ENCODE measurements at places on chromosomes 5 and 9.

DNA sequence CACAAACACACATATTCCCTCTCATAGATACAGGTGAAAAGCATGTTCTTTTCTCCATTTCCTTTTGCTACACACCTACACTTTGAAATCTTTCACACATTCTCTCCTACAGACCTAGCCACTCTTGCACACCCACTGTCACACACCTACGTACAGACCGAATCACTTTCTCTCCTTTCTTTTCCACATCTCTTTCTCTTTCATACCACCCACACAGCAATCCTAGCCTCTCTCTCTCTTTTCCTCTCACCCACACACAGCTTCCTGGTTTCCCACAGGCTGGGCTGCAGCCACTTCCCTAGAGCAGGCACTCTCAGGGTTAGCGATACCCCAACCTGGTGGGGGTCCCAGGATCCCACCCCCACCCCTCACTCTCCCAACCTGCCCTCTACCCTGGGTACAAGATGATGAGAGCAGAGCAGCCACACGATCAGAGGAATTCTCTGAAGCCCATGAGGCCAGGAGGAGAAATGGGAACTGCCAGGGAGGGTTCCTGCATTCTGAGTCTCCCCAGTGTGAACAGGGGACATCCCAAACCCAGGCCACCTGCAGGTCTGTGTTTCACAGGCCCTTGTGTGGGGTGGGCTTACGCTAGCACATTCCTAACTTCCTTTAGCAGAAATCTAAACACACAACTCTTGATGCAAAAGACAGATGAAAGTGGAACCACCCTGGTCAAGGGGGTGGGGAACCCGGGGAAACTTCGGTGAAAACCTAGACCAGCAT is 17.1 kb upstream of the SYNPO start:
- no peak for DNase-seq

- no peak for DNase-seq
Observed at GRCh38 chr5:144087576-144087975, 82.9 kb downstream of the YIPF5 start.

GRCh38 chr5:43485406-43485805 is 1.7 kb upstream of the TMEM267 start:
- no peak for DNase-seq

DNA sequence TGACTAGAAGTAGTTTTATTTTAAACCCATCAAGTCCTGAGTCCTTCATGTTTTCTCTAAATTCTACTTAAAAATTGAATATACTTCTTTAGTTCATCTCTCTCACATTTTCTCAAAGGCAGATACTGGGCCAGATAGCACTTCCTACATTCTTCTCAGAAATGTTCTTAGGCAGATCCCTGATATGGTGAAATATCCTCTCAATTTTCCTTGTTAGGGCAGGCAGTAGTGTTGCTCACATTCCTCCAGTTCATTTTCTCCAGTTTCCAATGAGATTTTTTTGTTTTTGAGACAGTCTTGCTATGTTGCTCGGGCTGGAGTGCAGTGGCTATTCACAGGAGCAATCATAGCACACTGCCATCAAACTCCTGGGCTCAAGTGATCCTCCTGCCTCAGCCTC is 5.7 kb downstream of the GCNT1 start:
- no peak for DNase-seq

- DNase-seq: no peak
Observed at GRCh38 chr9:82154573-82154972, 166.0 kb downstream of the SPATA31D1 start.

- no peak for DNase-seq
Observed at GRCh38 chr5:106854105-106854687, 816.5 kb downstream of the EFNA5 start.

All from activated naive CD4-positive, alpha-beta T cell treated with anti-CD3 and anti-CD28 coated beads, Interleukin-2, amount 50 U/mL, for 16 hours (primary cell).